ENCODE measurements at places on chromosomes 16 and 17.

DNA sequence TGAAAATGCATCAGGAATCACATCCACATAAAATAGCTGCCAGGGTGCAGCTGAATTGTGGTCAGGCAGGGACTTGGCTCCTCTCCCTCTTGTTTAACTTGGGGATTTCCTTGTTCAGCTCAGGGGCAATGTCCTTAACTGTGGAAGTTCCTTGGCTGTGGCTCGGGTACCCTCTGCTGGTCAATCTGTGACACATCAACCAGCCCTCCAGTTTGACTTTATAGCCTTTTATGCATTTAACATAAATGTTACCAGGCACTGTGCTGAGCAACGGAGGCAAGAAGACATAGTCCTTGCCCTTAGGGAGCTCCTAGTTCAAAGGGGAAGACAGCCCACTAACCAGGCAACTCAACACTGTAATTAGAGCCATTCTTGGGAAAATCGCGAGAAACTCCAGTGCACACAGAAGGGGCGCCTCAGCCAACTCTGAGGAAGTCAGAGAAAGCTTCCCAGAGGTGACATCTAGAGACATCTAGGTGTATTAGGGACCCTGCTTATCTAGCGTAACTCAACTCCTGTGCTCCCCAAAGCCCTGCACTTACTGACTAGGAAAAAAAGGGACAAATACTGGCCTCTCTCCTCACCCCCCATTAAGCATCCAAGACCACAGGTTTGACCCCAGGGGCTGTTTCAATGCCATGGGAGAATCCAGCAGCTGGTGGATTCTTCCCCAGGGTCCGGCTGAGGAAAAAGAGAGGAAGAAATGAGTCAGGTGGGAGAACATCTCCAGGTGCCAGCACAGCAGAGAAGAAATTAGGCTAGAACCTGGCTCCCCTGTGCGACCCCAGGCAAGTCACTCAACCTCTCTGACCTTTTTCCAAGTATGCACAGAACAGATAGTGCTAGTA lies 17.3 kb upstream of the EEF2K start:
- peak; percentile 88 for DNase-seq

DNA sequence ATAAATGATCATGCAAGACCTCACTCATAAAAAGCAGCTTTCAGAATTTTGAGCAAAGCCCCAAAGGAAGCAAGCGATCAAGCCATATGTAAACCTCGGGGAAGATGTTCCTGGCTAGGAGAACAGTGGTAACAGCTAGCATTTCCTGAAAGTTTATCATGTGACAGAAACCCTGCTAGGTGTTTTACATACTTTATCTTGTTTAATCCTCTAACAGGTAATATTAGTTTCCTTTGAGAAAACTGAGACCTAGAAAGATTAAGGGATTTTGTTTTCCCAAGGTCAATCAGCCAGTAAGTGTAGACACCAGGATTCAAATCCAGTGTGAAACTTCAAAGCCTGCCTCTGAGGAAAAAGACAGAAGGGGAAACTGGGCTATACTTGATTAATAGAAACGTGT lies 362.4 kb upstream of the MAF start:
- DNase-seq, result no peak

DNA sequence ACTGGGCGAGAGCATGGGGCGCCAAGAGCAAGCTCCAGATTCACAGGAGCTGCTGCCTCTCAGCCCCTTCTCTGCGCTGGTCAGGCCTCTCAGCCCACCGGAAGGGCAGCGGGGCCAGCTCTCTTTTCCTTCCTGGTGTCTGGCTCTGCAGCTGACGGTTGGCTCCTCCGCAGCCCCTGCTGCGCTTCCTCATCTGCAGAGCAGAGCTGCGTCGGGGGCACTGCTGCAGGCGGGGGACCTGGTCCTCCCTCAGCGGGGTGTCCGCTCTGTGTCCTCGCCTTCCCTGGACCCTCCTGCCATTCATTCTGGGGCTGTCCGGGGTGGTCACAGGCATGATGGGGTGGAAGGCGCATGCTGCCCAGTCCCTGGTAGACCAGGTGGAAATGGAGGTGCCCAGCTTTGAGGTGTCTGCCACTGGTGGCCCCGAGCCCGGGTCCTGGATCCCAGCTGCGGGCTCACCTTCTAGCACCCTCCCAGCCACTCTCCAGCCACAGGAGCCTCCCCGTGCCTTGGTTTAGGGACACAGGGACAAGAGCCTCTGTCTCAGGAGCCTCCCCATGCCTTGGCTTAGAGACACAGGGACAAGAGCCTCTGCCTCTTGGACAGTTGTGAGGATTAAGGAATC lies 84.8 kb downstream of the IRF8 start:
- DNase-seq, result peak; percentile 49

DNA sequence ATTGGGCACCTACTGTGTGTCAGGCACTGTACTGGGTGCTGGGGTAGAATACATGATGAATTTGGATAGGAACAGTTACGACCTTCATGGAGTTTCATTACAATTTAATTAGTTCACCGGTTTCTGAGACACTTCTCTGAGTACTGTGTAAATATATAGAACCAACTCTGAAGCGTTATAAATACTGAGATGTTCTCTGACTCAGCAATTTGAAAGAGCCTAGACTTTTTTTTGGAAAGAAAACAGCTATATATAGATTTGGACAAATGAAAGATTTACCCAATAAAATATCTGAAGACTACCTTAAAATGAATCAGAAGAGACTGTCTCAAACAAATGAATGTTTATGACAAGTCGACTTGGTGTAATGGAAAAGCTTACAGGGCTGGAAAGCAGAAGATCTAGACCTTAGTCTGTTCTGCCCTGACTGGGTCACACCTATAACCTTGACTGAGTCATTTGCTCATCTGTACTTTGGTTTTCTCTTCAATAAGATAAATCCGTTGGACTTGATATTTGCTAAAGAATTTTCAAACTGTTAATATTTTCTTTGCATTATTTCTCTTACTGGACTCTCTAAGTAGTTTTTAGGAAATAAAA lies 4.6 kb upstream of the GAN start:
- no peak for DNase-seq

- no peak for DNase-seq
These were observed 10.0 kb downstream of the C1QTNF1 start for GRCh38 chr17:79033741-79034501.

- no peak for DNase-seq
These were observed 434.6 kb upstream of the MON1B start for GRCh38 chr16:76756423-76756822.

- peak; percentile 94 for DNase-seq
These were observed 5.4 kb upstream of the CRYBA1 start for GRCh38 chr17:29240968-29241963.

GRCh38 chr17:34464812-34465211 lies 101.8 kb upstream of the CCL1 start:
- no peak for DNase-seq

DNA sequence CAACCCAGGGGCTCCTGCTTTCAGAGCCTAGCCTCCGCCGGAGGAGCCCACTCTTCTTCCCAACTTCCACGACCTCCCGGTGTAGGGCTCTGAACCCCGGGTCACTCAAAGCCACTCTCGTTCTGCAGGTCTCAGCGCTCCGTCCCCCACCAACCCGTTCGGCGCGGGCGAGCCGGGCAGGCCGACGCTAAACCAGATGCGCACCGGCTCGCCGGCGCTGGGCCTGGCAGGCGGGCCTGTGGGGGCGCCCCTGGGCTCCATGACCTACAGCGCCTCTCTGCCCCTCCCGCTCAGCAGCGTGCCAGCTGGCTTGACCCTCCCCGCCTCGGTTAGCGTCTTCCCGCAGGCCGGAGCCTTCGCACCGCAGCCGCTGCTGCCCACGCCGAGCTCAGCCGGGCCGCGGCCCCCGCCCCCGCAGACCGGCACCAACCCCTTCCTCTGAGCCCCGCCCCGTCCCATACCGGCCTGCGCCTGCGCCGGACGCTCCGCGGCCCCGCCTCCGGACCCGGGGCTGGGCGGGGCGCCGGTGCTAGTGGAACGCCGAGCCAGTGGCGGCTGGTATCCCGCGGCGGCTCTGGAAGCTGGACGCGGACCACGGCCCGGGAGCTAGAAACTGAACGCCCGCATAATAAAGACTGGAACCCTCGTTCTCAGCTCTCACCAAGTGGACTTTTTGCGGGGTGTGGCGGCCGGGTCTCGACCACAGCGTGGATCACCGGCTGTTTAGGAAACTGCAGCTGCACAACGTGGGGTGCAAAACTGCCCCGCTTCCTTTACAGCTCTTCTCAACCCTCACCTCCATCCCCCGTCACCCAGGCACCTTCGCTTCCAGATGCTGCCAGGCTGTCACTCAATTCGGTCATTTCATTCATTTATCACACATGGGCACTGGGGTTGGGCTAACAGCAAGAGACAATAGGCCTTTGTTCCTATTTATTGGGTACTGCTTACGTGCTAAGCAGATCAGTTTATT lies 5.0 kb upstream of the SPATA20 start:
- peak; percentile 76 for DNase-seq

DNA sequence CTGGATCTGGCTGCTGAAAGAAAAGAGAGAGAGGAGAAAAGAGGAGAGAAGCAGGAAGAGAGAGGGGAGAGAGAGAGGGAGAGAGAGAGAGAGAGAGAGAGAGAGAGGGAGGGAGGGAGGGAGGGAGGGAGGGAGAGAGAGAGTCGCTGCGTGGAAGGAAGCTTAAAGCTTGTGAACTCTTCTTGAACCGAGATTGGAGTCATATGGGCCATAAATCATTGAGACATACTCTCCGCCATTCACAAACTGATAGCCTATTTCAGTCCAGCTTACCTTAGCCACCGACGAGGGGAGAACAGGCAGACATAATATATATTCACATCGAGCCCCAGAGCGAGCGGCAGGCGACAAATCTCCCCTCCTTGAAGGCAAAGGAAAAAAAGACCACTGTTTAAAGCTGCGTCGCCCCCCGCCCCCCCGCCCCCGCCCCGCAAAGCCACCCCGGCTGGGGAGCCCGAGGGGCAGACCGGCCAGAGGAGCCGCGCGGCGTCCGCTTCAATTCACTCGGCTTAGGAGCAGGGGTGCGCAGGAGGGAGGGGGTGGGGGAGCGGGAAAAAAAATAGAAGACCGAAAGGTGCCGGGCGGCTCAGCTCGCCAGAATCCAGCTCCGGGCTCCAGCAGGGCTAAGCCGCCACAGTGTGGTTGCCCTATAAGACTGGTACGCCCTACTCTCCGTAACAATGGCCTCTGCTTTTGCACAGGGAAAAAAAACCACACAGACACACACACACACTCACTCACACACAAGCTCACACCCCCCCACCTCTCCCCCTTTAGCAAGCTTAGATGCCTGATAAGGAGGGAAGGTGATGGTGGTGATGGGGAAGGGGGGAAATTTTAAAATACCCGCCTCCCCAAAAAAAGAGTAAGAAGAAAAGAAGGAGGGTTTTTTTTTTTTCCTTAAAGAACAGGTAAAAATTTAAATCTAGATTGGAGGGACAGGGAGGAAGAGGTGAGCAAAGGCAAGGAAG lies 10.6 kb upstream of the HOXB2 start:
- no peak for DNase-seq
